Epithelial cell of umbilical artery (primary cell): ENCODE measurements at places on chromosomes 4 and X. TPM values are rescaled to one million over a fixed set of nuclear protein-coding genes. Genes with fewer than 3 reads are reported as not detected.

TCEAL4 gene
- 42.2 and 57.8 TPM in 2 replicates for total RNA-seq

SYP gene
- under 0.01 and 0.15 TPM in 2 replicates for total RNA-seq

ZNF711 gene
- total RNA-seq: 2.9 and 3.5 TPM in 2 replicates

COL4A6 gene
- total RNA-seq: 0.97 and 4.9 TPM in 2 replicates

DOCK11 gene
- 0.32 and 0.76 TPM in 2 replicates for total RNA-seq

FGG gene
- total RNA-seq: not detected in 2 replicates

NCBP2L gene
- total RNA-seq: not detected in 2 replicates

ALAS2 gene
- not detected in 2 replicates for total RNA-seq

PPP1R2C gene
- total RNA-seq: not detected in 2 replicates

MAGEB1 gene
- total RNA-seq: not detected in 2 replicates

TEX13D gene
- not detected in 2 replicates for total RNA-seq

CLTRN gene
- total RNA-seq: not detected in 2 replicates

RBM46 gene
- total RNA-seq: under 0.01 TPM in 1 of 2 replicates, not detected in the other

ARFIP1 gene
- 36.1 and 37.2 TPM in 2 replicates for total RNA-seq

AMBN gene
- not detected in 2 replicates for total RNA-seq

ZBED1 gene
- 47.4 and 48.3 TPM in 2 replicates for total RNA-seq

F11 gene
- not detected in 2 replicates for total RNA-seq

RAB9B gene
- total RNA-seq: 0.15 and 0.32 TPM in 2 replicates

GYG2 gene
- total RNA-seq: 0.97 and 1.4 TPM in 2 replicates

CCSER1 gene
- total RNA-seq: 0.32 and 1.4 TPM in 2 replicates

CAPN6 gene
- total RNA-seq: not detected in 2 replicates

CDX4 gene
- not detected in 2 replicates for total RNA-seq

SUV39H1 gene
- 6.2 and 6.7 TPM in 2 replicates for total RNA-seq

FAM53A gene
- total RNA-seq: 0.65 and 2.1 TPM in 2 replicates

SH3D19 gene
- total RNA-seq: 22.7 and 26.4 TPM in 2 replicates

MAGEA9B gene
- total RNA-seq: not detected in 2 replicates

NEUROG2 gene
- not detected in 2 replicates for total RNA-seq

SLC6A14 gene
- not detected in 2 replicates for total RNA-seq

CCDC149 gene
- 4.3 and 13.0 TPM in 2 replicates for total RNA-seq

GABRQ gene
- not detected in 2 replicates for total RNA-seq

EXOC1L gene
- not detected in 2 replicates for total RNA-seq

NAT8L gene
- 0.32 TPM in 1 of 2 replicates, not detected in the other for total RNA-seq

SOX3 gene
- not detected in 2 replicates for total RNA-seq

DNAAF6 gene
- not detected in 2 replicates for total RNA-seq

GPR119 gene
- not detected in 2 replicates for total RNA-seq

MND1 gene
- total RNA-seq: 5.8 and 5.9 TPM in 2 replicates

FAM9B gene
- total RNA-seq: not detected in 2 replicates

RNF175 gene
- not detected in 2 replicates for total RNA-seq

ADH1A gene
- total RNA-seq: not detected in 2 replicates

MYOZ2 gene
- total RNA-seq: 0.15 and 1.3 TPM in 2 replicates

SCD5 gene
- total RNA-seq: 33.1 and 35.6 TPM in 2 replicates
